ENCODE measurements at places on chromosomes 13 and 19.

DNA sequence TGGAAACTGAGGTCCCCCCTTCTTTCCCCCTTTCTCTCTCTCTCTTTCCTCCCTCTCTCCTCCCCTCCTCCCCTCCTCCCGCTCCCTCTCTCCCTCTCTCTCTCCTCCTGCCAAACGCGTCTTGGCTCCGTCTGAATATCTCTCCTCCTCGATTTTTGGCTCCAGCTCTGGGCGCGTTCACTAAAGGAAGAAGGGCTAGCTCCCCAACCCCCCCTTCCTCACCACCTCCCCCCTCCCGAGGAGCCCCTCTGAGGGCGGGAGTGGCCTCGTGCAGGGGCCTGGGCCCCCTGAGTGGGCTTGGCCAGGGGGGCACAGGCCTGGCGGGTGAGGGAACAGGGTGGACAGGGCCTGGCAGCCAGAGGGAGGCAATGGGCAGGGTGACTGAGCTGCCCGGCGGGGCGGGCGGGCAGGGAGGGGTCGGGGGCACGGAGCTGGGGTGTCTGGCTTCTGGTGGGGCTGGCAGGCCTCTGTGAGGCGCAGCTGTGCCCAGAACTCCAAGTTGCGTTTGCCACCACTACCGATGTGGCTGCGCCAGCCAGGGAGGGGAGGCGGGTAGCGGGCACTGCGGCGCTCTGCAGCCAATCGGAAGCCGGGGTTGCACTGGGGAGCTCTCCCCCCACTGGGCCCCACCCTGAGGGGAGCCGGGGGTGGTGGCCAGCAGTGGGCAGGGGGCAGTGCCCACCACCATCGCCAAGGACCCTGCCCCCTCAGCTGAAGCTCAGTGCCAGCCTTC, 7.1 kb downstream of the NFIX start:
- DNase-seq: no peak

DNA sequence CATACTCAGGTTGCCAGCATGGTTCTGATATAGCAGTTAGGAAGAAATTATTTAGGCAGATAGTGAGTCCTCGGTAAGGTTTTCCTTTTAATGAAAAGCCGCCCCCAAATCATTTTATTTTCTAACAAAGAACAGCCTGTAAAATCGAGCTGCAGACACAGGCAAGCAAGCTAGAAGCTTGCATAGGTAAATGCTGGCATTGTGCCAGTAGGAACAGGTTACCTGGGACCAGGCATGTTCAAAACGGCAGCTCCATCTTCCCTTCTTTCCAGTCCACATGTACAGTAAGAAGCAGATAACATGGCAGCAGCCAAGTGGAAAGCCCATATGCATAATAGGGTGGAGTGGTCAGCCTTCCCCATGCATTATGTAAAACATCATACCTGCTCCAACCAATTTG, 71.1 kb downstream of the UGGT2 start:
- no peak for DNase-seq

DNA sequence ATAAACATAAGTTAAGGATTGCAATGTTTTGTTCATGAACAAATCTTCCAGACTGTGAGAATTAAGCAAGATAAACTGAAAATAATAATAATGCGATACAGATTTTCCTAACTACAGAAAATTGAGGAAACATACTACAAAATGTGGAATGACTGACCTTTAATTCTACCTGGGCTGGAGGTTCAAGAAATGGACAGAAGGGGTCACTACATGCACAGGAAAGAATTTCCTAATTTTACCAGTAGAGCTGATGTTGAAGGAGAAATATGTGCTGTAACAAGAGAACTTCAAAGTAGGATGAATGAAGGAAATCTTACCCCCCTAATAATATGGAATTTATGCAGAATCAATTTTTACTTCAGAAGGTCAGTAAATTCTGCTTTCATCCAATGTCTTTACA, 62.3 kb downstream of the ZNF627 start:
- no peak for DNase-seq

DNA sequence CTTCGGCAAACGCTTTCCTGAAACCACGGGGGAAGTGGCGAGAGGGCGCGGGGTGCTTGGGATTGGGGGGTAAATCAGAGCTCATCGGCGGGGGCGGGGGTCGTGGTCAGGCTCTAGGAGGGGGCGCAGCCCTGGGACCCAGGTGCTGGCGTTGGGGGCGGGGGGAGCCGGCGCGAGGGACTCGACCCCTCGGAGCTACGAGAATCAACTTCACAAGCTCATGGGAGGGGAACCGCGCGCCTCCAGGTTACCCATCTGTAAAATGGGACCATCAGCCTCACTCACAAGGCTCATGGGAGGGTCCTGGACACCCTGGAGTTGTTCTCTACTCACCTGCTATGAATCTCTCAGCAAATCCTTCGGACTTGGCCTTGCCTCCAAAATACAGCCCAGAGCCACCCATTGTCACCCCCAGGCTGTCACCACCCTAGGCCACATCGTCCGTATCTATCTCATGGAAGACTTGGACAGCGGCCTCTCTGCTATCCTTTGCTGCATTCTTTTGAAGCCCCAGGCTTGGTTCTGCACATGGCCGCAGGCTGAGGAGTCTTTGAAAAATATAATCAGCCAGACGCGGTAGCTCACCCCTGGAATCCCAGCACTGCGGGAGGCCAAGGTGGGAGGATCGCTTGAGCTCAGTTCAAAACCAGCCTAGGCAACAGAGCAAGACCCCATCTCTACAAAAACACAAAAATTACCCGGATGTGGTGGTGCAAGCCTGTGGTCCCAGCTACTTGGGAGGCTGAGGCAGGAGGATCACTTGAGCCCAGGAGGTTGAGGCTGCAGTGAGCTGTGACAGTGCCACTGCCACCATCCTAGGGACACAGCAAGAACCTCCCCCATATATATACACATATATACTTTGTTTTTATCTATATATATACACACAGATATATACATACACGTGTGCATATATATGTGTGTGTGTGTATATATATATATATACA, 939 bp upstream of the RANBP3 start:
- DNase-seq: peak; percentile 67
